Stimulated activated CD4-positive, alpha-beta T cell treated with anti-CD3 and anti-CD28 coated beads, Interleukin-4, amount 100 ng/mL, for 24 hours (primary cell): ENCODE measurements at places on chromosomes 5 and 9.
A peak's percentile ranks its signal among the peaks of the same experiment; 100 is the strongest.

- no peak for DNase-seq
These were observed 107.5 kb downstream of the ACER2 start for GRCh38 chr9:19516348-19516747.

DNA sequence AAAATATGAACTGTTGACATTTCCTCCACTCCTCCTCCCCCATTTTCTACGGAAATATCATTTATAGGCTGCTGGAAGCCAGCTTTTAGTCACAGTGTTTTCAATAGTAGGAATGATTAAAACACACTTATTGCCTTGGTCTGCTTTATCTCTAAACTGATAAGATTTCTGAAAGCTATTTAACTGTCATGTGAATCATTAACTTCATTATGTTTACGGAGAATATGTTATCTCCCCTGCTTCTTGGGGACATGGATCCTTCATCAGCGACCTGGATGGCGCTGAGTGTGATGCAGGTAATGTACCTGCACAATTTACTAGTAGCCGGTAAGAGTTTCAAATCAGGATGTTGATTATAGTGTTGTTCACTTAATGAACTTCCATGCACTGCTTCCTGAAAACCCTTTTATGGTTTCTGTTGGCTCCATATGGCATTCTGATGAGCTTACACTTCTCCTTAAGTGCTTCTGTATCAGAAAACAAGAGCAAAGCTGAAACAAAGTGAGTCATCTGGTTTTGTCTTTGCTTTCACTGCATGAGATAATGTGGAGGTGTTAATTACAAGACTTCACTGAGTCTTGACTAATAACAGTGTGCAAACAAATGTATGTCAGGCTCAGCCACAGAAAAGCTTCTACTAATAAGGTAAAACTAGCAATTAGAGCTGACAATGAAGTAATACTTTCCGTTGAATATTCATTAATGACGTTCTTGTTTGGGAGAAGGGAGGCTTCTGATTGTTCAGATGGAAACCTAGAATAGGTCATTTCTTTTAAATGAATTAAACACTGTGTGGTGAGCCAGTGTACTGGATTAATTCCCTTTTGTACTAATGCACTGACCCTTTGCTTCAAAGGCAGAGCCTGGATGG is 162.4 kb upstream of the ZNF608 start:
- no peak for DNase-seq

DNA sequence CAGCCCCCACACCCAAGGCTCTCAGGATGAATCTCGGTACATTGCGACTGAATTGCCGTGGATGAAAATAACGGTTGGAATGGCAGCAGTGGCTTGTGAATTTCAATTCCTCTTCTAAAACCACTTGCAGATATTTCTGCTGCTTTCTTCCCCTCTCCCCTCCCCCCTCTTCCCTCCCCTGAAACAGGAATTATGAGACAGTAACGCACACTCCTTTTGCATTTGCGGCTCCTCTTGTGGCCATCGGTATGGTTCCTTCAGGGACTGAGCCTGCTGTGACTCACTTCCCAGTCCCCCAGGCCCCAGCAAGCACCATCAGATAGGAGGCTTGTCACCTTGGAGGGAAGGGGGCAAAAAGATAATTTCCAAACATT is 9.7 kb downstream of the DCANP1 start:
- no peak for DNase-seq

GRCh38 chr9:129574911-129575585 is 45.9 kb downstream of the C9orf50 start:
- no peak for DNase-seq

DNA sequence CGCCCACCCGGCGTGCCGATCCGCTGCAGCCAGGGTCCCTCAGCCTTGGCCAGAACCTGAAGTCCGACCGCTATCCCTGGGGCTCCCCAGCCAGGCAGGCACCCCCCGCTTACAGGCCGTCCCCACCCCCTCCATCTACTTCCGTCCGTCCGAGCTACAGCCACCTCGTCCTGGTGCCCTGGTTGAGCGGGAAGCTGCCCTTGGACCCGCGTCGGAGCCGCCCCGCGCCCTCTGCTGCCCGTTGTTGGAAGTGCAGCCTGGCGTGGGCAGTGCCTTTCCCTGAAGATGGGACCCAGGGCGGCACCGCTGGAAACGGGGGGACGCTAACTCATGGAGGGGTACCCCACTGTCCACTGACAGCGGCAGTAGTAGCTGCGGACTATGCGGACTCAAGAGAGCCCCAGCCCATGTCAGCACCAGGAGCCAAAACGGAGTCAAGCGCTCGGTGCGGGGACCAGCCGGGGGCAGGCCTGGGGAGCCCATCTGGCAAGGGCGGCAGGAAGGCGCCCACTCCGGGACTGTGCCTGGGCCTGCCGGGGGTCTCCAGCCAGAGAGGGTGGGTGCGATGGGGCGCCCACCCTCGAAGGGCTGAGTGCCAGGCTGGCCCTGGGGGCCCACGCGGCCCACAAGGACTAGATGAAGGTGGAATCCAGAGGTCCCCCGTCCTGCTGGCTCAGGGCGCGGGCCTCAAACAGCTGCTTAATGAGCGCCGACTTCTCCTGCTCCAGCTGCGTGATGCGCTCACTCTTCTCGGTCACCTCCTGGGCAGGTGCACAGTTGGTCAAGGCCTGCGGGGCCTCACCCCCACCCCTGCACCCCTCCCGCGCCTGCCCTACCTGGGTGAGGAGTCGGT is 6.1 kb downstream of the SAPCD2 start:
- peak; percentile 69 for DNase-seq

DNA sequence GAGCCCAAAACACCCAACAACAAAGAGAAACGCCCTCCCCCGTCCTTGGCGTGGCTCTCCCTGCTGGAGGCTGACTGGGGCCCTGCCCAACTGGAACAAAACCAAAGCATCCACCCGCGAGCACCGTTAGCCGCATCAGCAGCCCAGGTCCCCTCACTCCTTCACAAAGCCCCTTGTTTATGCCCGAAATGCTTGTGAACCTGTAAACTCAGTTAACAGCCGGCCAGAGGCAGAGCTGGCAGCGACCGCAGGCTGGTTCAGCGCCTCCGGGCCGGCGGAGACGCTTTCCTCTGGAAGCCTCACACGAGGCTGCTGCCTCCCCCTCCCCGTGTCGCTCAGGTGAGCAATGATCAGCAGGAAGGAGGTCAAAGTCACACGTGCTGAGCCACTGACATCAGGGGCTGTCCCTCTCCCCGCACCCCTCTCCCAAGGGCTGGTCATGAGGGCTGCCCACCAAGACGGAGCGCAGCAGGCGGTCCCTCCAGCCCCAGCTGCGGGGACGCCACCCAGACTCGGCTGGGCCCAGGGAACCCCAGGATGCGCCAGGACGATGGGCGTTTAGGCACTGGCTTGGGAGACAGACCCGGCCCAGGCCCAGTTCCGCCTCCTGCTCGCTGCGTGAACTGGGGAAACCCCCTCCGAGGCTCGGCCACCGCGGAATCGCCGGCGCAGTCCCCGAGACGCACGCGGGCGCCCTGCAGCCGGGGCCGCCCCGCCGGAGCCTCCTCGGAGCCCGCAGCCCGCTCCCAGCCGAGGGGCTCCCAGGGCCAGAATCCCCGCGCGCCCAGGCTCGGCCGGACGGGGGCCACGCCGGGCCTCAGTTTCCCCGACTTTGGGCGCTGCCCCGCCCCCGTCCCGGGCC is 563 bp downstream of the SNAPC4 start:
- peak; percentile 41 for DNase-seq

- no peak for DNase-seq
These were observed 23.9 kb downstream of the RIC1 start for GRCh38 chr9:5652821-5653220.

GRCh38 chr9:35736201-35736633 is 3.8 kb downstream of the CREB3 start:
- peak; percentile 74 for DNase-seq

GRCh38 chr5:150294551-150295071 is 5.0 kb upstream of the CAMK2A start:
- DNase-seq: no peak

DNA sequence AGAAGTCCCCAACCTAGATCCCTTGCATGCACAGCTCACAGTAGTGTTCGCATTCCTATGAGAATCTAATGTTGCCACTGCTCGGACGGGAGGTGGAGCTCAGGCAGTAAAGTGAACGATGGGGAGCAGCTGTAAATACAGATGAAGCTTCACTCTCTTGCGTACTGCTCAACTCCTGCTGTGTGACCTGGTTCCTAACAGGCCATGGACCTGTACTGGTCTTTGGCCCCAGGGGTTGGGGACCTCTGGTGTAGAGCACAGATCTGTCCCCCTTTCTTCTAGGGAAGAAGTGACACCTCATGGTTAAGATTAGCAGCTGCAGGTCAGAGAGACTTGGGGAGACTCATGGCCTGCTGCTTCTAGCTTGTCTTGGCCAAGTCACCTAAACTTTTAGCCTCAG is 7.1 kb downstream of the ARHGEF28 start:
- DNase-seq: no peak

DNA sequence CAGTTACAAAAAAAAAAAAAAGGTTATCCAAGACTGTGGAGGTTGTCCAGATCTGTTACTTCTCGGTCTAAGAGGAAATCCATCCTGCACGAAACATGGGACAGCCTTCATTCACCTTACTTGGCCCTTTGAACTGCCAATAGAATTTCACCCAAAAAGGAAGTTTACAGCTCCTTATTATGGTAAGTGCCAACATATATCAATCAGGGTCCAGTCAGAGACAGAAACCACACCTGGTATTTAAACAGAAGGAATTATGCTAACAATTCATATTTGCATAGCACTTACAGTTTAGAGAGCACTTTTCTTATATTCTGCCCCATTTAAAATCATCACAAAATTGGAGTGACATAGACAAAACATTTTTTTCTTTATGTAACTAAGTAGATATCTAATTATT is 93.6 kb upstream of the PTPN3 start:
- DNase-seq: no peak

DNA sequence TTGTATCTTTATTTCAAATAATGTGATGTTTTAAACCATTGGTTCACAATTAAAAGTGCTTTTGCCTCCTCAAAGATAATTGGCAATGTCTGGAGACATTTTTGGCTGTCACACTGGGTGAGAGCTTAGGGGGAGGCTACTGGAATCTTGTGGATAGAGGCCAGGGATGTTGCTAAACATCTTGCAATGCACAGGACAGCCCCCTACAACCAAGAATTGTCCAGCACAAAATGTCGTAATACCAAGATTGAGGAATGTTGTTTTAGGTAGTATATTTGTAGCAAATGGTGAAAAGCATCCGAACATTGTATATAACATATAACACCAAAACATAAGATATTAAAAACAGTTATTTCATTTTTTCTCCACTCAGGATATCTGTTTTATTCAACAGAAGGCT is 99.8 kb downstream of the SLC44A1 start:
- DNase-seq: no peak

DNA sequence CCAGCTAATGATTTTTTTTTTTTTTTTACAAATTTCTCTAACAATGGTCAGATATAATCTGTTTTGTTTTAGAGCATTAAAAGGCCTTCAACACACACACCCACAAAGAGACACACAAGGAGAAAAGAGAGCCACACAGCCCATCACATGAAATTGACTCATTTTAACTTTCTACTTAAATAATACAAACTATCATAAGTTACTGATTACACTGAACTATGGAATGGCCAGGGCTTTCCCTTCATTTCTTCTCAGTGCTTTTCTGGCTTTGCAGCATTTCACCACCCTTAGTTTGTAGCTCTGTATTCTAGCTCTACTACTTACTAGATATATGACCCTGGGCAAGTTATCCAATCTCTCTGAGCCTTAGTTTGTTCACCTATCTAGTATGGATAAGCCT is 13.2 kb downstream of the REEP5 start:
- DNase-seq: no peak

DNA sequence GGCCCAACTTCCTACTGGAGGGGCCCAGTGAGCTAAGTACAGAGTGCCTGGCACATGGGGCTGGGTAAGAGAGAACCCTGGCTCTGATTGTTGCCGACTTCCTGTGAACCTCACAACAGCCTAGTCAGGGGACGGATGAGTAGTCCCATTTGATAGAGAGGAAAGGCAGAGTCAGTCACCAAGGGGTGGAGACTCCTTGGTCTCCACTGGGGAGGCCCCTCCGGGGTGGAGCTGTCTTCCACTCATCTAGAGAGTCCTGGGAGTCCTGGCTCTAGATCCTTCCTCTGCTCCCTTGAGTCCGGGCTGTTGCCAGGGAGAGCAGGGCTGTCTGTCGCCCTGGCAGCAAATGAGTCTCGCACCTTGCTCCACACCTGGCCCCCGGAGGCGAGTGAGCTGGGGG is 8.0 kb downstream of the GRK6 start:
- DNase-seq: peak; percentile 74

DNA sequence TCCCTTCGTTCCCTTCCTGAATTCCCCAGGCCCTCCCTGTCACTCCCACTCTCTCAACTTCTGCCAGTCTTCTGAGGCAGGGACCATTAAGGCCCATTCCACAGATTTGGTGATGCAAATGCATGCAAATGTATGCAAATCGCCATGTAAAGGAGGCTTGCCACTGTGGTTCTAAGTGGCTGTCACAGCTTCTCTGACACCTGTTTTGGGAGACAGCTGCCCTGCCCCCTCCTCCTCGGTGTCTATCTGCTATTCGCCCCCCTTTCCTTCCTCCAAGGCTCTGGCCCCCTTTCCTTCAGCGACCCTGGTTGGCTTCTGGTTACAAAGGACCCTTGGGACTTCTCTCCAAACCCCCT is 10.5 kb upstream of the ARAP3 start:
- peak; percentile 11 for DNase-seq
